ENCODE measurements at places on chromosomes 7 and 10.
A peak's percentile ranks its signal among the peaks of the same experiment; 100 is the strongest.

DNA sequence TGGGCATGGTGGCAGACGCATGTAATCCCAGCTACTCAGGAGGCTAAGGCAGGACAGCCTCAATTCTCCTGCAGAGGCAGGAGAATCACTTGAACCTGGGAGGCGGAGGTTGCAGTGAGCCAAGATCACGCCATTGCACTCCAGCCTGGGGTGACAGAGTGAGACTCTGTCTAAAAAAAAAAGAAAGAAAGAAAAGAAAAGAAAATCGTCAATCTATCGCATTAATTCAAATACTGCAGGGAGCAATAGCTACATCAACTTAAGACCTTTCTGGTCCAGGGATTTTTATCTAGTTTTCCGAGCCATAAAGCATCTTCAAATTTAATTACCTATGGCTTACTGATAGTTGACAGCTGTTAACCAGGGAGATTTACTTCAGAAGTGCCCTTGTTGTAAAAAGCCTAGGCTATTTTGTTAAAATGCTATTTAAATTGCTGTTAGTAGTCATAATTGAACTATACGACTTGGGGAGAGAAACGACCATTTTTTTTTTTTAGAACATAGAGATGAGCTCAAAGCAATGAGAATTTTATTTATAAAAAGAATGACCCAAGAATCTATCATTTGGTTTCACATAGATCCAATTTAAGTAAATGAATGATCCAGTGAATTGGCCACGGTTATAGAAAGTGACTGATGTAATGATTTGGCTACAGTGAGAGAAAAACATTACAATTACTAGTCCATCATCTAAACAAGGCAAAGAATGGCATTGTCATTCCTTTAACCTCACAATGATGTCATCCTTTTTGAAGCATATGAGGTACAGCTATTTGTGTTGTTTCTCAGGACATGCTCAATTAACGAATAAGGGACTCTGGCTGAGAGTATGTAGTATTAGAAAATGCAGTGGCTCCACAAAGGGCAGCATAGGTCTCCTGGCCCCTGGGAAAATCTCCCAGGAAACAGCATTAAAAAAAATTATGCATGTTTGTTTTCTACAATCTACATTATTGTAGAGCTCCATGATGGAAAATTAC, 85.3 kb downstream of the SEMA3C start:
- DNase-seq: no peak

DNA sequence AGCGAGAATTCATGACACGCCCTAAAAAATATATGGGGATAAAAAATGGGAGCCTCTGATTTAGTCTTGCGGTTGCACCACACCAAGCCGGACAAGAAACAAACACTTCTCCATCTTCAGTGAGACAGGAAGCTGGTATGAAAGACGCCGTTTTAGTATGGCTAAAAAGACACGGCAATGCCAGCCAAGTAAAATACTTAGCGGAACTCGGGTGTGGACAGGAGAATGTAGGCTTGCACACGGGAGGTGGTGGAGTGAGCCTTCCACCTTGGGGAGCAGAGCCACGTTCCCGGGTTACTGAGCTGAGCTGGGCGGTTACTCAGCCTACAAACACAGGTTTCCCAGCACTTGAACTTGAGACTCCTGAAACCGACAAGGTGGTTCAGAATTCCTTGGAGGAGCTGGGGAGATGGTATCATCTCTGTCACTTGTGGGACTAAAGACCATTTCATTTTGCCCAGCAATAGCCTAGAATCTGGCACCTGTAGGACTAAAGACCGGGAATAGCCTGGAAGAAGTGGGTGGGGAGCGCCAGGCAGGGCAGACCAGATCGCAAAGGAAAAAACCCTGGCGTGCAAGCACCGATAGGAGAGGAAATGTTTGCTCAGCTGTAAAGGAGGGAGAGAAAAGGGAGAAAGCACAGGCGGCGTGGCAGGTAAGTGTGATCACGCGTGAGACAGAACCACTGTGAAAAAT, 34.8 kb upstream of the SEPHS1 start:
- no peak for DNase-seq

- no peak for DNase-seq
These were observed 120.9 kb upstream of the DIP2C start for GRCh38 chr10:810351-810846.

DNA sequence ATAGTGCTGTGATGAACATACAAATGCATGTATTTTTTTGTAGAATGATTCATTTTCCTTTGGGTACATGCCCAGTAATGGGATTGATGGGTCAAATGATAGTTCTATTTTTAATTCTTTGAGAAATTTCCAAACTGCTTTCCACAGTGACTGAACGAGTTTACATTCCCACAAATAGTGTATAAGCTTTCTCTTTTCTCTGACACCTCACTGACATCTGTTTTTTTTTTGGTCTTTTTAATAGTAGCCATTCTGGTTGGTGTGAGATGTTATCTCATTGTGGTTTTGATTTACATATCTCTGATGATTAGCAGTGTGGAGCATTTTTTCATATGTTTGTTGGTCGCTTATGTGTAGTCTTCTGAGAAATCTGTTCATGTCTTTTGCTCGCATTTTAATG, 195.0 kb upstream of the AGK start:
- no peak for DNase-seq

- DNase-seq: no peak
These were observed 37.8 kb downstream of the DPCD start for GRCh38 chr10:101625821-101626412.

GRCh38 chr7:32500922-32501341, 5.6 kb downstream of the AVL9 start:
- peak; percentile 48 for DNase-seq

DNA sequence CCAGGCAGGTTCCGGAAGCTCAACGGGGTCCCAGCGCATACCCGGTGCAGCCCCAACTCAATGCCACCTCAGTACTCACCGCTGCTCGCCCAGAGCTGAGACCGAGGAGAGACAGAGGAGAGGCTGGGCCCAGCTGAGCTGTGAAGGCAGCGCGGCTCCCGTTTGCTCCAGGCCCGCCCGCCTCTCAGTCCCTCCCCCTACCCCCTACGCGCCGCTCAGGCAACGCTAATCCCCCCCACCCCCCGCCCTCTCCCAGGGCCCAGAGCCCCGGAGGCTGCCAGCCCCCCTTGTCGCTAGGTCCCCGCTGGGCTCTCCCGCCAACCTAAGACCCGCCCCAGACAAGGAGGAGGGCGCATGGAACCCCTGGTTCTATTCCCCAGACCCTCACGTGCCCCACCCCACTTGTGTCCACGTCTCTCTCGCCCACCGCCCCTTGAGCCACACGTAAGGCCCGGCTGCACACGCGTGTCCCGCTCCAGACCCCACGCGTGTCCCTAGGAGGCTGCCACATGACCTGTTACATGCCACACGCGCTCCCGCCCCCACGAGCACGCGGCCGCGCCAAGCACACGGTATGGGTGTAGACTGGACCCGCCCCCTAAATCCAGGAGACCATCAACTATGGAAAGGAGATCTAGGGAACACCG, at the start of gene PSD:
Gene PSD (minus strand): TSS at position 164 of the 647 bp plus-strand sequence. CDS start 1,747 bp downstream, outside the sequence.
- DNase-seq: no peak

DNA sequence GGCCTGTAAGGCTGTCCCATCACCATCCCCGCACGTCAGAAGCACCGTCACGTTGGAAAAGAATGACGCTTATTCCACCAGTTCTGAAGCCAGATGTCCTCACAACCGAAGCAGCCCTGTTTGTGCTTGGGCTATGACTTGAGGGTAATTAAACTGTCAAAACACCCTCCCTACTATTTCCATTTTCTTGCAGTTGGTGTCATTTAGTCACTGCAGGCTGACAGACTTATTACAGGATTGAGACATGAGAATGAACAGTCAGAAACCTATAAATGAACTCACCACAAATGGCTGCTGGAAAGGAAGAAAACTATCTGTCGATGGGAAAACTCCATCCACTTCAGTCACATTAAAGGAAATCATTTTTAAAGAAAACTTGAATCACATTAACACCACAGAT, 85.3 kb downstream of the VOPP1 start:
- no peak for DNase-seq

- no peak for DNase-seq
These were observed 32.4 kb upstream of the RNF32 start for GRCh38 chr7:156608173-156608478.

GRCh38 chr7:116577320-116577871, 52.6 kb downstream of the CAV1 start:
- DNase-seq: peak; percentile 76

DNA sequence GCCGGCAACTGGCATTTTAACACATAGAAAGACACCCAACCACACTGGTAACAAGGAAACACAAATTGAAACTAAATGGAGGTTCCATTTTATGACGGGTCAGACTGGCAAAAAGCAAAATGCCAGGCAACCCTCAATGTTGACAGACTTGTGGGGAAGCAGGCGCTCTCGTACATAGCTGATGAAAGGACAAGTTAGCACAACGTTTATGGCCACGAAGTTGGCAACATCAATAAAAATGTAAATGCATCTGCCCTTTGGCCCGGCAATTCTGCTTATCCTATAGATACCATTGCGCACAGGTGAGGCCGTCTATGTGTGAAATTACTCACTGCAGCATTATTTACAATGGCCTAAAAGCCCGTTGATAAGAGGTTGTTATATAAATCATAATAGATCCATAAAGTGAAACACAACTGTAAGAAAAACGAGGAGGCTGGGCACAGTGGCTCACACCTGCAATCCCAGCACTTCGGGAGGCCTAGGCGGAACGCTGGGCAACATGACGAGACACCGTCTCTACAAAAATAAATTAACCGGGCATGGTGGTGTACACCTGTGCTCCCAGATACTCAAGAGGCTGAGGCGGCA, 39.8 kb downstream of the FOXL3 start:
- DNase-seq: no peak

DNA sequence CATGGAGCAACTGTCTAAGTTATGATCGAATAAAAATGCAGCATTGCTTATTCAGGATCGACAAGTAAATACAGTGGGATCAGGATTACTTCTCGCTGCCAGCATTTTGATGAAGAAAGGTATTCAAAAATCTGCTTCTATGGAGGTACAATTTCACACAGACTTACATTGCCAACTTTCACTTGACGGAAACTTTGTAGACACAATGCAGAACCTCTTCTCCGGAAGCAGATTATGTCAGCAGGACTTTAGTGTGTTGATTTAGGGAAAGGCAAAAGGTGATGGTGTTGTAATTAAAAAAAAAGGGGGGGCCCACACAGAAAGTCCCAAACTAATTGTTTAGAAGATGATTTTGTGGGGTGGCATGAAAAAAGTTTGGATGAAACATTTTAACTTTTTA, 462.4 kb upstream of the KLF6 start:
- DNase-seq: no peak

DNA sequence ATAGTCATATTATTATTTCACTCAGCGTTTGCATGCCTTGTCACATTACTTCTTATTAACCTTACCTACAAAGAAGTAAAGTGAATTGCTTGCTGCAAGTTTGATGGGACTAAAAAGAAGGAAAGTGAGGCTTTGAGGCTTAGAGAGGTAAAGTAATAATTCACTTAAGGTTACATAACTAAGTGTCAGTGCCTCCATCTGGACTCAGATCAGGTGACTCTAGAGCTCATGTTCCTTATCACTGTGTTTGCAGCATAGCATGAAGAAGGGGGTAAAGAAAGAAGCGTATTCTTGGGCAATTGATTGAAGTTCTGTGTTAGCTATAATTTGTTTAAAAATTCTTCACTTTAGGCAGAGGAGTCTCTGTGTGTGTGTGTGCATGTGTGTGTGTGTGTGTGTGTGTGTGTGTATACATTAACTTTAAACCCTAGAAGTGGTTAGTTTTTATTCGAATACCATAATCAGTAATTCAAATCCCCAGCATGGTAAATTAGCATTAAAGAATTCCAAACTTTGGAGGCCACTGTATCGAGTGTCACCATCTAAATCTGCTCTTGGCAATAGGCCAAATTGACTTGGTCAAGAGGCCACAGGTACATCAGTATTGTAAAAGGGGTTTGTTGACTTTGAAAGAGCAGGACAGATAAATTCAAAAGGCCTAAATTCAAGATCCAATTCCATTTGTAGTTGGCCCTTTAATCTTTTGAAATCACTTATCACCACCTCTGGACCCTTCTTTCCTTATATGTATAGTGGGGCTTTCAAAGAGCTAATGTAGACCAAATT, 2.2 kb upstream of the PON3 start:
- no peak for DNase-seq

- peak; percentile 24 for DNase-seq
These were observed 1.7 kb downstream of the SORCS3 start for GRCh38 chr10:104642658-104643302.

GRCh38 chr7:128236924-128237586, 4.0 kb upstream of the LEP start:
- peak; percentile 81 for DNase-seq

Data from activated CD4-positive, alpha-beta T cell treated with anti-CD3 and anti-CD28 coated beads, Interleukin-2, amount 50 U/mL, for 16 hours (primary cell).